ENCODE measurements at places on chromosomes 2 and 18.

DNA sequence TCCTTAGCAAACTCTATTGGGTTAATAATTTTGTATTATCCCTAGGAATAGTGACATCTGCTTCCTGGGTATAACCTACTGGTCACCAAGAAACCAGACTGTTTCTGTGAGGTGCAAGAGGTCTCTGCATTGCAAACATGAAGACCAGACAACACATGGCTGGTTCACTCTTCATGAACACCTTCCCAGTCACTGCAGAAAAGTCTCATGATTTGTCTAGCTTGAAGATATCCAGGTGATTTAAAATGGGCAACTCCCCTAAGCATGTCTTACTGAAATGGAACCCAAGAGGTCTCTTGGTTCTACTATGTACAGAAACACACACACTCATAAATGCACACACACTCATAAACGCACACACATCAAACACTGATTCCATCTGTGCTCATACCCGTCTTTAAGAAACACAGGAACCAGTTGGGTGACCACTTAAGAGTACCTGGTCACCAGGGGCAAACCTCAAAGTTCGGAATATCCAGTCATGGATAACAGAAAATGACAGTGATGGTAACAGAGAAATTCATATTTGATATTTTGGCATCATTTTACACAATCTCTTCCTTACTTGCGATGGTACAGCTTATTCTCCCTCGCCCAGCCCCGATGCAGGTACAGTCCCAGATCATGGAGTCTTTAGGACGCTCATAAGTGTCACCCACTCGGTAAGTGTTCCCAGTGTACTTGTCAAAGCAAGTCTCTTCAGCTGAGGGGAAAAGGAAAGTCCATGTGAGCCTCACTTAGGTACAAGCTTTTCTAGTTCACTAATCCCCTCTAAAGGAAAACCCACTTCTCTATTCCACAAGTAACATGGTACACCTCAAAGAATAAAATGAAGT lies 2.9 kb downstream of the FN1 start:
- DNase-seq, result no peak

DNA sequence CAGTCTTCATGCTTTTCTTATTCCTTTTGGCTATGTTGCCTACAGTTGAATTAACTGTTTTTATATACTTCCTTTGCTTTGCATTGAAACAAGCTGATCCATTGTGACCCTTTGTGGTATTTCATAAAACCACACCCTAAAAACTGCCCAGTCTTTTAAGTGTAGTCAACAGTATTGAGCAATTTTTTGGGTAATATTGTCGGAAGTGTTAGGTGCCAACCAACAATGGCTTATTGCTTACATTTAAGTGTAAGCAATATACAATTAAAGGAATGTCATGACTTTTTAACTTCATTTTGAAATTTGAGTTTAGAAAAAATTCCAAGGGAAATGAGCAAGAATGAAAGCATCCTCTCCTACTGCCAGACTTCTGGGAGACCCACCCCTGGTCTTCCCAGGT lies 174.1 kb downstream of the NEDD4L start:
- DNase-seq, result no peak

- DNase-seq, result no peak
These were observed 11.8 kb upstream of the ZFP36L2 start for GRCh38 chr2:43238176-43238575.

- no peak for DNase-seq
These were observed 14.1 kb downstream of the MSGN1 start for GRCh38 chr2:17830053-17831034.

- DNase-seq, result no peak
These were observed 441.9 kb downstream of the RND3 start for GRCh38 chr2:150045601-150046000.

GRCh38 chr2:54228945-54229344 lies 27.1 kb downstream of the TSPYL6 start:
- DNase-seq, result no peak

DNA sequence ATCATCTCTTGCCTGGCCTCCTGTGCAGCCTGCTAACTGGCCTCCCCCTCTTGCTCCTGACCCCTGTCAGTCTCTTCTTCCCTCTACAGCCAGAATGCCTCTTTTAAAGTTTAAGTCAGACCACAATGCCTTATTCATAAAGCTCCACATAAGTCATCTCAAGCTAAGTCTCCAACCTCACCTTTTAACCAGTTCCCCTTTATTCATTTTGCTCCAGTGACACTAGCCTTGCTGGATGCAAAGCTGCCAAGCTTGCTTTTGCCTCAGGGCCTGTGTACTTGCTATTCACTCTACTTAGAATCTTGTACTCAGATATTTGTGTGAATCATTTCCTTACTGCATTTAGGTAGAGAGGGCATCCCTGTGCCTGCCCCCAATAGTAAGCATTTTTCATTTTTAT lies 180.9 kb downstream of the PDE1A start:
- no peak for DNase-seq

GRCh38 chr2:200800458-200800857 lies 11.3 kb upstream of the BZW1 start:
- DNase-seq, result no peak

- DNase-seq, result no peak
These were observed 134.4 kb upstream of the TPO start for GRCh38 chr2:1278861-1279260.

- no peak for DNase-seq
These were observed 13.0 kb upstream of the ARHGAP25 start for GRCh38 chr2:68721482-68722101.

- no peak for DNase-seq
These were observed 42.8 kb downstream of the CCDC68 start for GRCh38 chr18:54916507-54916906.

DNA sequence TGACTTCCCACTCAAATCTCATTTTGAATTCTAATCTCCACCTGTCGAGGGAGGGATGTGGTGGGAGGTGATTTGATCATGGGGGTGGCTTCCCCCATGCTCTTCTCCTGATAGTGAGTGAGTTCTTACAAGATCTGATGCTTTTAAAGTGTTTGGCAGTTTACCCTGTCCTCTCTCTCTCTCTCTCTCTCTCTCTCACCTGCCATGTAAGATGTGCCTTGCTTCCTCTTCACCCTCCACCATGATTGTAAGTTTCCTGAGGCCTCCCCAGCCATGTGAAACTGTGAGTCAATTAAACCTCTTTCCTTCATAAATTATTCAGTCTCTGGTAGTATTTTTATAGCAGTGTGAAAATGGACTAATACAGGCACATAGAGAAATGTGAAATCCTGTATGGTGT lies 7.0 kb upstream of the LDAH start:
- no peak for DNase-seq

Measured in activated CD8-positive, alpha-beta memory T cell treated with anti-CD3 and anti-CD28 coated beads for 4 hours (primary cell).